ENCODE measurements at places on chromosomes 1 and 21.

DNA sequence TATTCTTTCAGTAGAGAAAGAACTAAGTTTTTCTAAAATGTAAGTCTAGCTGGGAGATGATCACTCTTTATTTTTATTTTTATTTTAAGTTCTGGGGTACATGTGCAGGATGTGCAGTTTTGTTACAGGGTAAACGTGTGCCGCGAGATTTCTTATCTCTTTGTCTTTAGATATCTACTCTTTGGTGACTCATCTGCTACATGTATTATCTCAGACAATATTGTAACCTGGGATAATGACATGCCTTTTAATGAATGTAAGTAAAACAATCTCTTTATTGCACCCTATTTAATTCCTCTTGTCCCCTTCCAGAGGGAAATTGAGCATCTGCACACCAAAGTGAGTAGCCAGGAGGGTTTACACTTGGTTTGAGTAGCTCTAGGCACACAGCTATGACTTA is 9.4 kb downstream of the CR2 start:
- DNase-seq = no peak

DNA sequence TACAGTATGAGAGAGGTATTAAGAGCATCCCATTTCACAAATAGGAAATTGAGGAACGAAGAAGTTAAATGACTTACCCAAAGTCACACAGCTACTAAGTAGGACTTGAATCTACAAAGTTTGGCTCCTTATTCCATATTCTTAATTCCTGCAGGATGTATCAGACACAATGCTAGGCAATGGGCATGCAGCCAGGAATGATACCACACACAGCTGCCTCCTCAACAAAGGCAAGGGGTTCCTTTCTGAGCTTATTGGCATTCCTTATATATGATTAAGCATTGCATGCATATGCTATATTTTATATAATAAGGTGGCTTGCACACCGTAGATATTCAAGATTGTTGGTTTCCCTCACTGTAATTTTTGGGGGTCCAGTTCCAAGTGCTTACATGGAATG is 34.2 kb upstream of the JUN start:
- DNase-seq = no peak

DNA sequence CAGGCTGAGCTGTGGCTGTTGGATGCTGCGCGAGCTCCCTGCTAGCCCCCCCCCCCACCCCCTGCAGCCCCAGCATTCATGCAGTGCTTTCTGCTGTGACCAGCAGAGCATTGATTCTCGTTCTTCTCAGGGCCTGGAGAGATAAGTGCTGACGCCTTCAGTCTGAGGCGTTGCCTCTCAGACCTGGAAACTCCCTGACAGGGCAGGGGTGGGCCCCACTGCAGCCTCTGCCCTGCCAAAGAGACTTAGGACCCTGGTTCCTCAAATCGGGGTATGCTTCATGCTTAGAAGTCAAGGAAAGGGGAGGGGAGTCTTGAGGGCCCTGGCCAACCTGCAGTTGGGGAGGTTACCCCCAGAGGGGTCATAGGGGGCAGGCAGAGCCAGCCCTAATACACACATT is 38.5 kb downstream of the PTPRF start:
- DNase-seq = no peak

- DNase-seq = no peak
Measured at GRCh38 chr1:38724160-38725131, 135.1 kb downstream of the RRAGC start.

DNA sequence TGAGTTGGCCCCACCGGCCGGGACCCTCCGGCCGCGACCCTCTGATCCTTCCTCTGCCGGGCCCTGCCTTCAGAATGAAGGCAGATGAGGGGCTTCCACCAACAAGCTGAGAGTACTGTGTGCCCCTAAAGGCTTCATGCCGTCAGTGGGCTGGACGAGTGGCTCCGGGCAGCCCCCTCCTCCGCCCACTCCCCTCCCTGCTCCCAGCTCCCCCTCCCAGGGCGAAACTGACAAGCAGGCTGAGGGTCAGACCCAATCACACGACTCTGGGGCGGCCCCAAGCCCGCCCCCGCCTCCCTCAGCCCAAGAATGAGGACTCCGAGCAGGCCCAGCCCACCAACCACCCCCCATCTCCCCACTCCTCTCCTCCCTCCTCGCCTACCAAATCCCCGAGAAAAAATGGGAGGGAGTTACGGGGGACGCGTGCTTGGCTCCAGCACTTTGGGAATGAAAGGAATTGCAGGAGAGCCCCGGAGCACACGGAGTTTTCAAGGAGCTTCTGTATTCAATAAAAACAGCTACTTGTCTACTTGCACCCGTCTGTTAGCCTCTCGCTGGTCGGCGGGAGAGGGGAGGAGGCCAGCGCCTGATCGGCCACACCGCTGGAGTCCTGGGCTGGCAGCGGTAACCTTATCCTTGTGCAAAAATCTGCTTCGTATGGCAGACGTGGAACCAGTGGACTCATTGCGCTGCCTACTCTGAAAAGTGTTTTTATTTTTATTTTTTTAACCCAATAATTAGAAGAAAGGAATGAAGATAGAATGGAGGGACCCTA is at the start of gene COL11A1:
Gene COL11A1, minus strand, starts transcription at position 147 of the 775 bp plus-strand sequence. CDS start 344 bp downstream, outside the sequence.
- DNase-seq = no peak

DNA sequence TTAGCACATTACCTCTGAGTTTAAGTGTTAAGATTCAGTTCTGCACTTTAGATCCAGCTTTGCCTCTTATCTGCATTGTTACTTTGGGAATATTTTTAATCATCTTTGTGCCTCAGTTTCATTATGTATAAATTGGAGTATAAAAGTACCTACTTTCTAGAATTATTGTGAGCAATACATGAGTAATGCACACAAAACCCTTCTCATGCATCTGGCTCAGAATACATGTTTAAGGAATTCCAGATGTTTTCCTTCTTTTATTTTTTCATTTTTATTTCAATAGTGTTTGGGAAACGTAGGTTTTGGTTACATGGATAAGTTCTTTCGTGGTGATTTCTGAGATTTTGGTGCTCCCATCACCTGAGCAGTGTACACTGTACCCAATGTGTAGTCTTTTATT is 14.2 kb downstream of the C8A start:
- DNase-seq = no peak

Measured in activated CD4-positive, alpha-beta T cell treated with anti-CD3 and anti-CD28 coated beads, Interleukin-2, amount 50 U/mL, for 4 hours (primary cell).